ENCODE measurements at places on chromosomes 6 and 20. TPM values are rescaled to one million over a fixed set of nuclear protein-coding genes. Genes with fewer than 3 reads are reported as not detected.

GRCh38 chr6:106473812-106474211 is 113.3 kb downstream of the CRYBG1 start:
- no peak for DNase-seq

RIN2 gene
- polyA plus RNA-seq, result 40.5 TPM

- no peak for DNase-seq
Observed at GRCh38 chr20:14716351-14716801, 379.0 kb upstream of the FLRT3 start.

- peak; percentile 81 for DNase-seq
Observed at GRCh38 chr20:266596-267562, 9.4 kb downstream of the DEFB132 start.

ULBP3 gene
- 11.3 TPM for polyA plus RNA-seq

TFAP2B gene
- 12.1 TPM for polyA plus RNA-seq

GRCh38 chr6:170073846-170074245 is 217.0 kb downstream of the DLL1 start:
- DNase-seq, result no peak

ESR1 gene
- 0.53 TPM for polyA plus RNA-seq

Data from renal cortex interstitium (tissue), 15 donors.